ENCODE measurements at places on chromosomes 11 and 22.

GRCh38 chr11:70913715-70914231, 338.6 kb downstream of the SHANK2 start:
- no peak for DNase-seq

GRCh38 chr11:62406034-62406433, 12.8 kb upstream of the SCGB1A1 start:
- DNase-seq: no peak

GRCh38 chr11:47392546-47393162, 14.3 kb upstream of the SPI1 start:
- DNase-seq: no peak

GRCh38 chr22:48393041-48393370, 1434.7 kb downstream of the BRD1 start:
- no peak for DNase-seq

- DNase-seq: no peak
Observed at GRCh38 chr11:123892031-123892430, 6.6 kb upstream of the TMEM225 start.

- DNase-seq: no peak
Observed at GRCh38 chr22:48783821-48784266, 1043.8 kb downstream of the BRD1 start.

- no peak for DNase-seq
Observed at GRCh38 chr11:3230636-3231549, 1.3 kb downstream of the MRGPRE start.

GRCh38 chr11:13841393-13841792, 121.1 kb upstream of the SPON1 start:
- DNase-seq: no peak

DNA sequence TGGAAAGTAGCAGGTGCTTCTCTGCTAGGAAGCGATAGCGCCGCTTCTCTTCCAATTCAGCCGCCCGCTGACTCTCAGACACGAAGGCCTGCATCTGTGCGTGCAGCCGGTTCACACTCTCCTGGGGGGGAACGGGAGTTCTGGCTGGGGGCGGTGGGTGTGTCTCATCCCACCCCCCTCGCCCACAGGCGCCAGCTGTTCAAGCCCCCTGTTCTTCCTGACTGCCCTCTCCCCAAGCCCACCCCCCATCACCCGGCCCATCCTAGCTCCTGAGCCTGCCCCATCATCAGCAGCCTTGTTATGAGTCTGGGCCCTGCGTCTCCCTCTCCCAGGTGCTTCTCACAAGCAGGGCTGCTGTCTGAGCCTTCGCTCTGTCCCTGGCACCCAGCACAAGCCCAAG, 13.1 kb upstream of the SLC16A8 start:
- DNase-seq: no peak

DNA sequence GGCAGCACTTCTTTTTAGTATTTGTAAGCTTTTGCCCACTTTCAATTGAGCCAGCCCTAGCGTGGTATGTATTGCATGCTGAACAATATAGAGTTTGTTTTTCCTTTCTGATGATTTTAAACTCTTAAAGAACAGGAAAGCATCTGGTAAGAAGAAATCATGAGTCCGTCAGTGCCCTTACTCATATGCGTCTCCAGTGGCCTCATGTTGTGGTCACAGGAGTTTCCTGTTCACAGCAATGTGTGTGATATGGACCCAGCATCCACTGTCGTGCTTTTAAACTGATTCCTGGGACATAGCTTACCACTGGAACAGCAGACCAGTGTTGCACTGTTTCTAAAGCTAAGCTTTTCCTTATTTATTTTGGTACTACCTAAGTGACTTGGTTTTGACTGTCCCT, 40.1 kb downstream of the BID start:
- peak; percentile 24 for DNase-seq

- no peak for DNase-seq
Observed at GRCh38 chr11:69437001-69437875, 44.2 kb upstream of the LINC01488 start.

DNA sequence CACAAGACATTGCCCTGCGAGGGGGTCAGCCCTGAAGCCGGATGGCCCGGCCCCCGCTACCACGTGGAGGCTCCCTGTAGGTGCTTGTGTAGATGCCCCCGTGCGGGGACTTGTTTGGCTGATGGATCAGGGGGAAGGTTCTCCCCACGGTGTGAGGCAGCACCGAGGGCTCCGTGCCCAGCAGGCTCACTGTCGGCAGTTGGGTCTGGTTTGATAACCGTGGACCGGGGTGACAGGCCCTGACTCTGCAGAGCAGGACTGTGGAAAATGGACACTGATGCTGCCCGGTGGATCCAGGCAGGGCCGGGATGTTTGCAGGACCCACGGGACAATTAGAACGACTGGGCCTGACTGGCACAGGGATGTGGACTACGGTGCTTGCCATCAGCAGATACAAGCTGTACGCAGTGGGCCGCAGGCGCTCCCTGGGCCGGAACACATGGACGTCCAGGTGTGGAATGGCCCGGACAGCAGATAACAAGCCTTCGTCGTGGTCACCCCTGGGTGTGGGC, 19.0 kb downstream of the KCNQ1 start:
- DNase-seq: no peak

DNA sequence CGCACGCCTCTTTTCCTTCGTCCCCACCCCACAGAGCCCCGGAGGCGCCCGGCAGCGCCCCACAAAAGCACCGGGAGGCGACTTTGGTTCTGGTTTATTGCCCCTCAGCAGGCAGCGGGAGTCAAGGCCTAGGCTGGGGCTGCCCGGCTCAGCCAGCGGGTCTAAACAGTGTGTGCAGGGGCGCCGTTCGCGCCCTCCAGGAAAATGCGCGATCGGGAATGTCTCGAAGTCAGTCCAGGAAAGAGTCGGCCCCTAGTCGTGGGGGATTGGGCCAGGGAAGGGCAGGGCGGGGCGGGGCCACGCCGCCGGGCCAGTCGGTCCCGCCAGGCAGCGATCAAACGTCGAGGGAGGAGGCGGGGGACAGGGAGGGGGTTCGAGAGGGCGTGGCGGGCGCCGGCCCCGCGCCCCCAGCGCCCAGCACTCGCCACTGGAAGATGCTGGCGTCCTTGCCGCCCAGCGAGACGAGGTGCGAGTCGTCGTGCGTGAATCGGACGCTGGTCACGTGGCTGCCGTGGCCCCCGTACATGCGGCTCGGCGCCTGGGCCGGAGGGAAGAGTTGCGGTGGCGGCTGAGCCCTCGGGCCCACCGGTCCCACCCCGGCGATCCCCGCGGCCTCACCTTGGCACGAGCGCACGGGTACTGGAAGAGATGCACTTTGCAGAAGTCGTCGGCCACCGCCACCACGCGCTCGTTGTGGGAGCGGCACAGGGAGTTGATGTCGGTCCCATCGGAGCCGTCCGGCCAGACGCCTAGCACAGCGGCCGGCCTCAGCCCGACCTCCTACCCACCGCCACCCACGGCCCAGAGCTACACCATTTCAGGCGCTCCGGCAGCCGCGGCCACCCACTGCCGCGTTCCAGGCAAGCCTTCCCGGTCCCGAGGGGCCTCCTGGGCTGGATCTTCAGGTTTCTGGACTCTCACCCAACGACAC, 741 bp upstream of the MTA2 start:
- DNase-seq: no peak

DNA sequence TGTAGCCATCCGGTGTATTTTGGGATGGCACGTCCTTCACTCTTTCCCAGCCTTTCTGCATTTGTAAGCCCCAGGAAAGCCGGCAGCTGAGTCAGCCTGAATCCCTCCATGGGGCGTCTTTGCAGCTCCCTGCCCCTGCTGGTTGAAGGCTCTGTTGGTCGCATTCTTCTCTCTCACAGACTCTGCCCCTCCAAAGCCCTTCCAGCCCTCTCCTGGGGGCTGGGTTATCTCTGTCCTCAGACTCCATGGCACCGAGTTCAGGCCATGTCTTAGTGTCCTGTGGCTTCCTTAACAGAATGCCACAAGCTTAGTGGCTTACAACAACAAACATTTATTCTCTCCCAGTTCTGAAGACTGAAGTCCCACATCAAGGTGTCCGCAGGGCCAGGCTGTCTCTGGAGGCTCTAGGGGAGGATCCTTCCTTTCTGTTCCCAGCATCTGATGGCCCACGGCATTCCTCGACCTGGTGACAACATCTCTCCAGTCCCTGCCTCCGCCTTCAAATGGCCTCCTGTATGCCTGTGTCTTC, 62.2 kb downstream of the BCR start:
- DNase-seq: no peak

- DNase-seq: no peak
Observed at GRCh38 chr22:36015155-36015810, 13.3 kb downstream of the RBFOX2 start.

DNA sequence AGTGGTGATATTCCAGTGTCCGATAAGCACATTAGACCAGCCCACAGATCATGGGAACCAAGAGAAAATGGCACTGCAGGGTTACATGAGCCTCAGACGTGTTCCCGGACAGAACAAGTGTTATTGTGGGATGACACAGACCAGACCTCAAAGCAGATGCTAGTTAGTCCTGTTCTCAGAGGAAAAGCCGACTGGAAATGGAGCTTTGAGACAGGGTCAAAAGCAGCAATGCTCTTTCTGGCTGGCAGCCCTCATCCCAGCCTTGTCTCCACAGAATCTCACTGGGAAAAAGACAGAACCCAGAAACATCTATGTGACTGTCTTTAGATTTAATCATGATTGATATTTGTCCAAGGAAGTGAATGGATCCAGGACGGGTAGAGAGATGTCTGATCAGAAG, 506.8 kb downstream of the INSC start:
- no peak for DNase-seq

DNA sequence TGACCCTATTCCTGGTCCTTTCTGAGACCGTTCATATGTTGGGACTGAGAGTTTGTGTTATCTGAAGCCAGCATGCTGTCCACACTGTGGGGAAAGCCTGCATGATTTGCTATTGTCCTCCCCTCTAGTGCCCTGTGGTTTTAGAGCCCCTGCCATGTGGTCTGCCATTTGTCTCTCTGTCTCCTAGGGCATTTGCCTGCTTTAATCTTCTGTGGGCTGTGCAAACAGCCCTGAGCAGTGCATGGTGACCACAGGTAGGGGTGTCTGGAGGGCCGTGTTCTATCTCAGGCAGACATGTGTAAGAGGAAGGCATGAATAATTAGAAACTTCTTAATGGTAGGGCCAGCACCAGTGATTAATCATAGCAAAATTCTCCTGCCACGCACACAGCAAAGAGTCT, 23.0 kb downstream of the AMPD3 start:
- peak; percentile 49 for DNase-seq

DNA sequence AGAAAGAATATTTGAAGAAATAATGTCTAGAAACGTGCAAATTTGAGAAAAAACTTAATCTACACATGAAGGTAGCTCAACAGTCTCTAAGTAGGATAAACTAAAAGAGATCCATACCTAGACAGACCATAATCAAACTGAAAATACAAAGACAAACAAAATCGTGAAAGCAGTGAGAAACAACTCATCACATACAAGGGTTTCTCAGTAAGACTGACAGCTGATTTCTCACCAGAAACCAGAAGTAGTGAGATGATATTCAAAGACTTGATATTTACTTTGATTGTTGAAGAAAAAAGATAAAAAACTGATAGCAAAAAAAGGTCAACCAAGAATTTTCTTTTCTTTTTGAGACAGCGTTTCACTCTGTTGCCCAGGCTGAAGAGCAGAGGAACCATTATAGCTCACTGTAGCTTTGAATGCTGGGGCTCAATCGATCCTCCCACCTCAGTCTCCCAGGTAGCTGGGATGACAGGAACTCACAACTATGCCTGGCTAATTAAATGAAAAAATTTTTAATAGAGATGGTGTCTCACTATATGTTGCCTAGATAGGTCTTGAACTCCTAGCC, 17.4 kb downstream of the NPAT start:
- no peak for DNase-seq

GRCh38 chr22:50207383-50208140, 6.8 kb downstream of the SELENOO start:
- no peak for DNase-seq

DNA sequence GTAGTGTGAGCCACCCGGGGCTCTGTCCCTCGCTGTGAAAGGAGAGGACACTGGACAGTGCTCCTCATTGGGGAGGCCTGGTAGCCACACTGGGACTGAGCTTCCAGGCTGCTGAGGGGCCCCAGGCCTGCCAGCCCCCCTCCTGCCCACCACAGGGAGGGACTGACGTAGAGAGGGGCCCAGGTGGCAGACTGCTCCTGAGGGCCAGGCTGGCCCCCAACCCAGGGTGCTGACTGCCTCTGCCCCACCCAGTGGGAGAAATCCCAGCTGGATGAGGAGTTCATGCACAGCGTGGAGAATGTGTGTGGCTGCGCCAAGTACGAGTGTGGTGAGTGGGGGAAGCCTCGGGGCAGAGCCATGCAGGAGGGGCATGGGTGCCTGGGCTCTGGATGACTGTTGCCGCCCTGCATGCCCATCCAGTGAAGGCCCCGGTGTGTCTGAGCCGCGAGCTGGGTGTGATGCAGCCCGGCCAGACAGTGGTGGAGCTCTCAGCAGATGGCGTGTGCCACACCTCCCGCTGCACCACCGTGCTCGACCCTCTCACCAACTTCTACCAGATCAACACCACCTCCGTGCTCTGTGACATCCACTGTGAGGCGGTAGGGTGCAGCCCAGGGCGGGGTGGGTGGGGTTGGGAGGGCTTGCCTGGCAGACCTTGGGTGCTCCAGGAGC, 78.7 kb upstream of the MYOD1 start:
- no peak for DNase-seq
